MM.1S (cell line): ENCODE measurements at places on chromosomes 6 and 20.

GRCh38 chr6:52976149-52976548 lies 18.9 kb downstream of the GSTA4 start:
- no peak for DNase-seq
- H3K36me3 ChIP-seq: no peaks in the 10 kb centered on the region
- H3K4me3 ChIP-seq: no peak overlapping the region

DNA sequence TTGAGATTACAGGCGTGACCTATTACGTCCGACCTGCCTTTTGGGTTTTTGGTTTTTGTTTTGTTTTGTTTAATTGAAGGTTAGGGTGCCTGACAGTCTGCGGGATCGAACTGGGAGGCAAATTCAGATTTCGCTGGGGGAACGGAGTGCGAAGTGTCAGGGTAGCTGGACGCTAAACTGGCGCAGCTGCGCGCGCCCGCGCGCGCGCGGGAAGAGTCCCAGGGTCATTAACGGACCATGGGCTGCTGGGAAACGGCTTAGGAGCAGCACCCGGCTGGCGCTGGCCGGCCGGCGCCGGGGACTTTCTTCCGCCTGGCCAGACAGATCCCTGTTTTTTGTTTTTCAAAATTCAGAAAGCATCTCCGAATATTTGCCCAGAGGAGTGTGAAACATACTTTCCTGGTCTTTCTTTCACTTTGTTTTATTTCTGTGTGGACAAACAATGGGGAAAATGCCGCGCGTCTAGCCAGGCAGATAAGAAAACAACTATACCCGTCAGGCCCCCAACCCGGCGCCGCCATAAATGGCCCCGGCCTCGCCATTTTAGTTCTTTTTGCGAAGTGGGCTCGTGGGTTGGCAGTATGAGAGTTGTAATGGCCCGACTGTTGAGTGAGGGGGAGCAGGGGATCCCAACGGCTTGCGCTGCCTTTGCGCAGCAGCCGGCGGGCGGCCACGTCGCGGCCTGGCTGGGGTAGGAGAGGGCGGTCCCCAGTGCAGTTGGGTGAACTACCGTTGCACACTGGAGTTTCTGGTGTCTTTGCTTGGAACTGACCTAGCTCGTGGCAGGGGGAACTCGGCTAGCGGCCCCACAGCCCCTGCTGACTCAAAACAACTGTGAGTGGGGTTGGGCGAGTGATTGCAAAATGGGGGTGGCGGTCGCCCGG lies 7.1 kb downstream of the HSPA1B start:
- peak overlapping the region; percentile 98 for H3K4me3 ChIP-seq
- H3K36me3 ChIP-seq: peaks cover 26% of the 10 kb centered on the region; the same call in 1 of the 2 replicates
- H3K4me1 ChIP-seq: peaks cover 24% of the 10 kb centered on the region
- peak; percentile 90 for DNase-seq

GRCh38 chr6:126530775-126531174 lies 190.9 kb downstream of the CENPW start:
- H3K4me3 ChIP-seq: no peak overlapping the region
- H3K36me3 ChIP-seq: no peaks in the 10 kb centered on the region
- peak; percentile 13 for DNase-seq
- no peaks in the 10 kb centered on the region for H3K27me3 ChIP-seq
- no peak overlapping the region for H3K27ac ChIP-seq
- H3K4me1 ChIP-seq: no peaks in the 10 kb centered on the region

- H3K4me1 ChIP-seq: no peaks in the 10 kb centered on the region
- H3K27ac ChIP-seq: no peak overlapping the region
- no peaks in the 10 kb centered on the region for H3K36me3 ChIP-seq
Measured at GRCh38 chr6:106882601-106883518, 91.7 kb downstream of the CD24 start.

- no peaks in the 10 kb centered on the region for H3K36me3 ChIP-seq
- H3K27me3 ChIP-seq: peaks cover 31% of the 10 kb centered on the region
- no peaks in the 10 kb centered on the region for H3K4me1 ChIP-seq
- H3K27ac ChIP-seq: no peak overlapping the region
Measured at GRCh38 chr20:46226602-46227001, 81.7 kb downstream of the CDH22 start.
